ENCODE measurements at places on chromosomes 16 and 17.

GRCh38 chr16:57871456-57871855 is 69.2 kb upstream of the KIFC3 start:
- DNase-seq = no peak

GRCh38 chr17:61279476-61280145 is 120.0 kb upstream of the TBX2 start:
- DNase-seq = no peak

DNA sequence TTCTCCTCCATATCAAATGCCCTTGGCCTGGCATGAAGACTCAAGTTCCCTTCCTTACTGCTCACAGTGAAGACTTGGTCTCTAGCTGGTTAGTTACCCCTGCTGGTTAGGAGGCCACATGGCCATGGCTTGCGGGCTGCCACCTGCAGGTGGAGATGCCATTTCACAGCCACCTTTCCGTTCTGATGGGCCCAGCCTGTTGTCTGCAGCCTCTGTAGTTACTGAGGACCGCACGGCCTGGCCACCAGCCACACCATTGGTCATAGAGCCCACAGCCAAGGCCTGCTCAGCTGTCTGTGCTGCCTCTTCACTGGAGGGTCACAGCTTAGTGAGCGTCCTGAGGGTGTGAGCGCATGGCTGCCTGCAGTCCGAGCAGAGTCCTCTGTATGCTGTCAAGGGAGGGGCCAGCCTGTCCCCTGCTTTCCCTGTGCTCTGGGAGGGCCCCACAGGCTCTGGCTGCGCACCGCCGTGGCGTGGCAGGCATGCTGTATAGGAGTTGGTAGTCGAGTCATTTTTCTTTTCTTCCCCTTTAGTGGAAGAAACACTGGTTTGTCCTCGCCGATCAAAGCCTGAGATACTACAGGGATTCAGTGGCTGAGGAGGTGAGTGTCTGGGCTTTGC is 59.2 kb downstream of the PLD6 start:
- DNase-seq = no peak

DNA sequence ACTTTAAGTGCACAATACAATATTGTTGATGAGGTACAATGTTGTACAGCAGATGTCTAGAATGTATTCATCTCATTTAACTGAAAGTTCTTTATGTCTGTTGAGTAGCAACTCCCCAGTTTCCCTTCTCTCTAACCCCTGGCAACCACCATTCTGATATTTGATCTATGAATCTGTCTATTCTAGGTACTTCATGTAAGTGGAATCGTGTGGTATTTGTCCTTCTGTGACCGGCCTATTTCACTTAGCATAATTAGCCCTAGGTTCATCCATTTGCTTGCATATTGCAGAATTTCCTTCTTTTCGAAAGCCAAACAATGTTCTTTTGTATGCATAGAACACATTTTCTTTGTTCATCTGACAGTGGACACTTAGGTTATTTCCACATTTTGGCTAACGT is 10.8 kb downstream of the RGS9 start:
- no peak for DNase-seq

DNA sequence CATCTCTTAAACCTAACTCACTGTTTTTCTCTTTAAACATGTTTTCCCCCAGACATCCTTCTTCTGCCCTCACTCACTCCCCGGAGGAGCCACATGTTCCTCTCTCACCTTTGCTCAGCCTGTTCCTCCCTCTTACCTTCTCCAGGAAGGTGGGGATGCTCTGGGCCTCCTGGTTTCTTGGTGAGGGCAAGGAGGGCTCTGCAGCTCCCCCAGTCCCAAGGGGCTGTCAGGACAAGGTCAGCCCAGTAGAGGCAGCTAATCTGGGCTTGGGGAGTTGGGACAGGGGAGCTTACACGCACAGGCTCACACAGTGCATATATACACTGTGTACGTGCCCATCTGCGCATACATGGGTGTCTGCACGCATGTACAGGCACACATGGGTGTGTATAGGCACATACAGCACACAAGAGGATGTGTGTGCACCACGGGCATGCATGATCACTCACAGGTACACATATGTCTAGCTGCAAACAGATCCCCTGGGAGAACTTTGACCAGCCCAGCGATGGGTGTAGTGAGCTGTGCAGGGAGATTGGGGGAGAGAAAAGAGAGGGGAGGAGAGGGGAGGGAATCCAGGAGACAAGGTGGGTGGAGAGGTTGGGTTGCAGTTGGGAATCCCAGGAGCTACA is 28.6 kb upstream of the SPNS3 start:
- no peak for DNase-seq

- peak; percentile 19 for DNase-seq
Observed at GRCh38 chr17:42111871-42112551, 503 bp downstream of the DHX58 start.

DNA sequence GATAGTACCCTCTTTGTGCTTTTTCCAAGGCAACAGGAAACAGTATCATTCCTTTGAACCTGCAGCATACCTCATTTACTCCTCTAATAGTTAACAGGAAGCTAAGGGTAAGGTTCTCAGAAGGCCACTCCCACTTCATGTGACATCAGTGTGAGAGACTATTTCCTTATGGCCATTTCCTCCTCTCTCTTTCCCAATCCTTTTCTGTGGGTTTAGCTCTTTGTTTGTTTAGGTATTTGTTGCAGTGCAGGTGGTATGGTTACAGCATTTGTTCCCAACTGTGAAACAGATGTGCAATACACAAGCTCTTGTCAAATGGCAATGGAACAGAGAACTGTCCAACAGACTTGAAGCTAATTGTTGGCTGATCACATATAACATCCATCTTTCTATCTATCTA is 14.7 kb downstream of the TMC5 start:
- DNase-seq = no peak

- no peak for DNase-seq
Observed at GRCh38 chr16:82634955-82635610, 8.3 kb downstream of the CDH13 start.

DNA sequence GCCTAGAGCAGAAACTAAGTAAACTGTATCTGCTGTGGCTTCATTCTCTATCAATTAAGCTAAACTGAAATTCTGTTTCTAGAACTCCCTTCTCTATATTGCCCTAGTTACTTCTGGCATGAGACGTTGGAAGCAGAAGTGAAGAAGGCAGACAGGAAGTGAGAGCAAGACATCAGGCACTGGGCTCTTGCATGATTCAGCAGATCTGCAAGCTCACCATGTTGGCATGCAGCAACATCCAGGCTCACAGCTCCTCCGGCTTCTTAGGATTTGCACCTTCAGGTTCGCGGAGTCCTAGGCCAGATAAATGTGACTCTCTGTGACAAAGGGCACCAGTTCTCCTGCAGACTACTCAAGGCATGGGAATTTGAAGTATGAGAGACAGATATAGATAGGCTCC is 148.3 kb downstream of the CDH8 start:
- DNase-seq = no peak

DNA sequence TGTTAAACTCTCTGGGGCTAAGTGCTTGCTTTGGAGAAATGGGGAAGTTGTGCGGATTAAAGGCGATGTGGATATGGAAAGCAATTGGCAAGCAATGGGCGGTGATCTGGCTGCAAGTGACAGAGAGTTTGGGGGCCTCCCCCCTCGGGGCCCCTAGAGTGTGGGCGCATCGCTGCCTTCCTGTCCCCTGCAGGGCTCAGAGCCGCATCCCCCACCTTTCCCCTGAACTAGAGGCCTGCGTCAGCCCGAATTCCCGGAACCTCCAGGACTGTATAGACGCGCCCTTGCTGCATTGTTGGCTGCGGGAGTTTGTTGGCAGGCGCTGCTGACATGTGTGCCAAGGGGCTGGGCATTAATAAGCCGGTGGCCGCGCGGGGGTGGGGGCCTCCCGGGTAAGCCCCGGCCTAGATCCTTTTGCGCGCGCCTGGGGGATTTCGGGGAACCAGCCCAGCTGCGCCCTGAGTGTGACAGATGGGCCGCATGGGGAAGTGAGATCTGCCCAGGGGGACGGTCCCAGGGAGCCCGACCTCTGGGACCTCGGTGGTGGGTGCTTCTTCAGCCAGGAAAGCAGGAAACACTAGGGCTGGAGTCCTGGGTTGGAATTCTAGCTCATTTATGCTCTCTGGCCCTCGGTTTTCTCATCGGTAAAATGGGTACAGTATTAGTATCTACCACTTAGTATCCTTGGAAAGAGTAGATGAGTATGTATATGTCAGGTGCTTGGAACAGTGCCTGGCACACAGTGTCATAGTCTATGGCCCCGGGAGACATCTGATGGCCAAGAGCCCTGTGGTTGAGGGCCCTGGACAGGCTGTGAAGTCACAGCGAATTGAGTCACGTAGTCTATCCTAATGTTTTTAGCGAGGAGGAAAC is 1.0 kb downstream of the EEF2K start:
- DNase-seq = peak; percentile 81

DNA sequence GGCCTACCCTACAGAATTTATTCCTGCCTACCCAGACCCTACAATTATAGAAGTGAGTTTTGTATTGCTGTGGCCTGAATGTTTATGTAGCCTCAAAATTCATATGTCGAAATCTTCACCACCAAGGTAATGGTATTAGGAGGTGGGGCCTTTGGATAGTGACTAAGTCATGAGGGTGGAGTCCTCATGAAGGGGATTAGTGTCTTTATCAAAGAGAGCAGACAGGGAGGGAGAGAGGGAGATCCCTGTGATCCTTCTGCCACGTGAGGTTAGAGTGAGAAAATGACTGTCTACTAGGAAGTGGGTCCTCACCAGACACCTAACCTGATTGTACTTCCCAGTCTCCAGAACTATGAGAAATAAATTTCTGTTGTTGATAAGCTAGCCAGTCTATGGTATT is 981 bp upstream of the DUXB start:
- no peak for DNase-seq

DNA sequence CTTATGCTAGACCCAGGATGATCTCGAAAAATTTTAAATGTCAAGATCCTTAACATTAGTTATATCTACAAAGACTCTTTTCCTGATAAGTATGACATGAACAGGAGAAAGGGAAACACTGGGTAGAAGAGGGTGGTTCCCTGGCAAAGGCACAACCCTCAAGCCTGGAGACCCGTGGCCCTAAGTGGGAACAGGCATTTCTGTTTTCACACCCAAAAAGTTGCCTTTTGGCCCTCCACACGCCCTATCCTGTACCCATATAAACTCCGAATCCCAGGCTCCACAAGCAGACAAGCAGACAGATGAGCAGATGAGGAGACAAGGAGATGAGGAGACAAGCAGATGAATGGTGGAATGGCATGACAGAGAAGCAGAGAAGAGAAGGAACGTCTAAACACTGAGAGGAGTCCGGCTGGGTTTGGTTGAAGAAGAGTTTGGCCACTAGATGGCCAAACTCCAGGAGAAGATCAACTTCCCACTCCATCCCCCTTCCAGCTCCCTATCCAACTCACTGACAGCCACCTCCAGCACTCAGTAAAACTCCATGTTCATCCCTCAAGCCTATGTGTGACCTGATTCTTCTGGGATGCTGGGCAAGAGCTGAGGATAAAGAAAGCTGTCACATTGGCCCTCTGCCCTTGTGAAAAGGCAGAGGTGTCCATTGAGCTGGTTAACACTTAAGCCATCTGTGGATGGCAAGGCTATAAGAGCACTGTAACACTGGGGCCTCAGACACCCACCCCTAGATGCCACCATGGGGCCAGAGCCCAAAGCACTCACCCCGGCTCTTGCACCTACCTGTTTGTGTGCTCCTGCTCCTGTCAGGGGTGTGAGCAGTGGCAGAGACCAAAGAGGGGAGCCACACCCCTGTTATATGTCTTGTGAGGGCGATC is 139.6 kb upstream of the FAM20A start:
- no peak for DNase-seq

GRCh38 chr17:50949989-50950877 is 84.1 kb upstream of the TOB1 start:
- DNase-seq = peak; percentile 76

- DNase-seq = no peak
Observed at GRCh38 chr17:50181591-50182560, 16.1 kb downstream of the SGCA start.

DNA sequence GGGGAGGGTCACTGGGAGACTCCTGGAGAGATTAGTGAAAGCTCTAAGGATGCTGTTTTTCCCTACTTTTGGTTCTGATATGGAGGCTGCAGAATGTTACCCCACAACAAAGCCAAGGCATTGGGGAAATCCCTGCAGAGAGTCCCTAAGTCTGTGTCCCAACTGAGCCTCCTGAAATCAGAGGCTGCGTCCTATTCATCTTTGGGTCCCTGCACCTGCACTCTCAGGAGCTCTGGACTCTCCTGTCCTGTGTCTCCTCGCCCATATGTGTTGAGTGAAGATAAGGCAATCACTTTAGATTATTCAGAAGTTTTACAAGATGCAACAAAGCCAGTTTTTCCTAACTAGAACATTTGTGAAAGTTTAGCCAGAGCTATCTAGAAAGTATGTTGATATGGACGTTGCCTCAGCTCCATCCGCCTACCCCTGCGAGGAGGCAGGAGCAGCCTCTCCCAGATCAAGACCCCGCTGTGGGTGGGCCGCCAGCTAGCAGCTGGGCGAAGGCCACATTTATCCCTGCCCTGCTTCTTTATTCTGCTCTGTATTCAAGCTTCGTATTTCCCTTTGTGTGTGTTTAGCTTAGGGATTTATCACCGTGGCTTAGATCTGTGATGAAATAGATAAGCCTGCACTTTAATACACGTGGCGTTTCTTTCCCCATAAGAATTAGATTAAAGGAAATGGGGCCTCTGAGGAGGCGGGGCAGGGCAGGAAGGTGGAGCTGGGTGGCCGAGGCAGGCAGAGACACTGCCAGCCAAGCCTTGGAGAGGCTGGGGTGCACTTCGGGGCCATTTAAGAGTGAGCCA is 37.4 kb downstream of the SHISA6 start:
- peak; percentile 29 for DNase-seq

- no peak for DNase-seq
Observed at GRCh38 chr17:64968652-64969501, 49.6 kb upstream of the LRRC37A3 start.

DNA sequence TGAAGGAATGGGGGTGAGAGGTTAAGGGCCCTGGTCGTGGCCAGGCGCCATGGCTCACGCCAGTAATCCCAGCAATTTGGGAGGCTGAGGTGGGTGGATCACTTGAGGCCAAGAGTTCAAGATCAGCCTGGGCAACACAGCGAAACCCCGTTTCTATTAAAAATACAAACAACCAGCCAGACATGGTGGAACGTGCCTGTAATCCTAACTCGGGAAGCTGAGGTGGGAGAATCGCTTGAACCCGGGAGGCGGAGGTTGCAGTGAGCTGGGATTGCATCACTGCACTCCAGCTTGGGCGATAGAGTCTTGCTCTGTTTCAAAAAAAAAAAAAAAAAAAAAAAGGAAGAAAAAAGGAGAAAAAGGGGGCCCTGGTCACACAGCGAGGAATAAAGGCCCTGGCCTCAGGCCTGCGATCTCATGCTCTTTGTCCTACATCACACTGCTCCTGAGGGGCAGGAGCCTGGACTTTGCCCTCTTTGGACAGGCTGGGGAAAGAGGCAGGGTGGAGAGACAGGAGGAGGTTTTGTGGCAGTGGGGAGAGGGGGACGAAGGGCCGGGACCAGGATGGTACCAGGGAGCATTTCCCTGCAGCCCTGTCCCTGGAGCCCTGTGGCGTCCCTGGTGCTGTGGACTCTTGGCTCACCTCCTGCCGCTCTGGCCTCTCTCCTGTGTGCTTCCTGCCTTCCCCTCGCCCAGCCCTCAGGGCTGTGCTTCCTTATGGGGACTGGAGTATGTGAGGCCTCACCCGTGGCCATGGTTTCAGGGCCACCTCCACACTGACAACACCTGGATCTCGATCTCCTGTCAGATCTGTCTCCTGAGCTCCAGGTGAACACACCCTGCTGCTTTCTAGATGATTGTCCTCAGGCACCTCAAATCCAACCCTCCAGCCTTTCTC is 19.7 kb upstream of the SLC25A19 start:
- no peak for DNase-seq
